ENCODE measurements at places on chromosomes 3 and 15.

DNA sequence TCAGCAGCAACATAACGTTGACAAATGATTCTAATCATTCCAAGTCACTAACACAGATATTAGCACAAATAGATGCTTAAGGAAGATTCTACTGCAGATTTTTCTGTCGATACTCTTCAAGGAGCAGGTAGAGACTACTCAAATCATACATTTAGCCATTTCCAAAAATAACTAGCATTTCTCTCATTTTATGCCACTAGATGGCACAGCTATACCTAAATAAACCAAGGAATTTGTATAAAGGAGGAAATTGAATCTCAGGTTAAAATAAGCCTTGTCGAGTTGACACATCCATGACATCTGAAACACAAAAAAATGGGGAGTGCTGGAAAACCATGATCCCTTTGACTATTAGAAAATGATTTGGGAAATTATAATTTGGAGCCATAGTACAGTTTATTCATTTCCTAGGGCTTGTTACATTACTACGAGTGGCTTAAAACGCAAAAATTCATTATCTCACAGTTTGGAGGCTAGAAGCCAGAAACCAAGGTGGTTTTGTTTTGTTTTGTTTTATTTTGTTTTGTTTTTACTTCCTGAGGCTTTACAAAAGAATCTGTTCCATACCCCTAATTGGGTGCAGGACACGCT is 59.5 kb upstream of the STRIT1 start:
- no peaks in the 10 kb centered on the region for H3K4me1 ChIP-seq
- no peaks in the 10 kb centered on the region for H3K27me3 ChIP-seq
- H3K27ac ChIP-seq = no peak overlapping the region
- H3K36me3 ChIP-seq = no peaks in the 10 kb centered on the region
- no peak overlapping the region for H3K4me3 ChIP-seq

DNA sequence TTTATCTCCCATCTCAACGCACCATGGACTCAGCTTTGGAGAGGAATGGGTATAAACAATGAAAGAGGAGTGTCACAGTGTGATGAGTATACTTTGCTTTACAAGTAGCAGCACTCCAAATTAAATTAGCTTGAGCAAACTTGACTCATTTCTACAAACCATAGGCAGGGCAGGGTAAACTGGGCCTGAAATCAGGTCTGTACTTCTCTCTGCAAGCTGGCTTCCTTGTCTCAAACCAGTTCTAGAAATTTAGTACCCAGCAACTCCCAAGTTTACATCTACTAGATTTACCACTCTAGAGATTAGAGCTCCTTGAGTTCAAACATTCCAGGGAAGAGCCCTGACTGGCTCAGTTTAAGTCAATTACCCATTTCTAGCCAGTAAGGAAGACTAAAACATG is 37.4 kb upstream of the NEO1 start:
- H3K27me3 ChIP-seq = peaks cover 4% of the 10 kb centered on the region
- no peaks in the 10 kb centered on the region for H3K4me1 ChIP-seq
- no peaks in the 10 kb centered on the region for H3K36me3 ChIP-seq
- no peak for DNase-seq

DNA sequence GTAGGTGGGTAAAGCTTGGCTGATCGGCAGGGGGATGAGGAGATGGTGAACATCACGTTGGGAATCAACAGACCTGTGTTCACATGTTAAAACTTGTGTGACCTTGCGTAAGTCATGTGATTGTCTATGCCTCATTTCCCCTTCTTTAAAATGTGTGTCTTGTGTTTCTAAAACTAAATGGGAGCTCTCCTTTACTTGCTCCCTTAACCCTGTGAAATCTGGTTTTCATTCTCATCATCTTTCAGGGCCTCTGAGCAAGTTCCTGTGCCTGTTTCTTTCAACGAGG is 29.7 kb upstream of the IREB2 start:
- DNase-seq = no peak
- no peaks in the 10 kb centered on the region for H3K27me3 ChIP-seq
- no peaks in the 10 kb centered on the region for H3K36me3 ChIP-seq
- H3K4me3 ChIP-seq = no peak overlapping the region

GRCh38 chr3:118269537-118270125 is 765.0 kb downstream of the IGSF11 start:
- H3K36me3 ChIP-seq = no peaks in the 10 kb centered on the region
- no peak overlapping the region for H3K4me3 ChIP-seq
- H3K27ac ChIP-seq = no peak overlapping the region
- H3K4me1 ChIP-seq = no peaks in the 10 kb centered on the region
- no peak for DNase-seq
